ENCODE measurements at places on chromosomes 4 and X.

- no peak for DNase-seq
Measured at GRCh38 chrX:73206366-73206765, 8.3 kb downstream of the NAP1L2 start.

DNA sequence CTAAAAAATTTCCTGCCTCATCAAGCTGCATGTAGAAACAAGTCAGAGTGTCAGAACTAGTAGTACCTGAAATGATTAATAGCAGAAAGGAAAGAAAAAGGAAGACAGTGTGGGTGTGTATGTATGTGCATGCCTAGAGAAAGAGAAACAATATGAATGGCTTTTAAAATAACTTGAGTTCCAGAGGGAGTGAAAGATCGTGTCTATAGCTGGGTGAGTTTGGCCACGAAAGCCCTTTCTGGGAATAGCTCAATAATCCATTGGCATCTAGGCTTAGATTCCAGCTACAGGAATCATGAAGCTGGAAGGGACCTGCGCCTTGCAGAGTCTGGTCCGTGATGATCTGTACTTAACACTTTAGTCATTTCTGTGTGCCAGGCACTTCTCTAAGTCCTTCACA lies 195.6 kb downstream of the RAPGEF2 start:
- DNase-seq, result no peak

- DNase-seq, result no peak
Measured at GRCh38 chr4:10243856-10244255, 127.3 kb upstream of the WDR1 start.

GRCh38 chr4:104625706-104626105 lies 131.0 kb upstream of the CXXC4 start:
- DNase-seq, result no peak

DNA sequence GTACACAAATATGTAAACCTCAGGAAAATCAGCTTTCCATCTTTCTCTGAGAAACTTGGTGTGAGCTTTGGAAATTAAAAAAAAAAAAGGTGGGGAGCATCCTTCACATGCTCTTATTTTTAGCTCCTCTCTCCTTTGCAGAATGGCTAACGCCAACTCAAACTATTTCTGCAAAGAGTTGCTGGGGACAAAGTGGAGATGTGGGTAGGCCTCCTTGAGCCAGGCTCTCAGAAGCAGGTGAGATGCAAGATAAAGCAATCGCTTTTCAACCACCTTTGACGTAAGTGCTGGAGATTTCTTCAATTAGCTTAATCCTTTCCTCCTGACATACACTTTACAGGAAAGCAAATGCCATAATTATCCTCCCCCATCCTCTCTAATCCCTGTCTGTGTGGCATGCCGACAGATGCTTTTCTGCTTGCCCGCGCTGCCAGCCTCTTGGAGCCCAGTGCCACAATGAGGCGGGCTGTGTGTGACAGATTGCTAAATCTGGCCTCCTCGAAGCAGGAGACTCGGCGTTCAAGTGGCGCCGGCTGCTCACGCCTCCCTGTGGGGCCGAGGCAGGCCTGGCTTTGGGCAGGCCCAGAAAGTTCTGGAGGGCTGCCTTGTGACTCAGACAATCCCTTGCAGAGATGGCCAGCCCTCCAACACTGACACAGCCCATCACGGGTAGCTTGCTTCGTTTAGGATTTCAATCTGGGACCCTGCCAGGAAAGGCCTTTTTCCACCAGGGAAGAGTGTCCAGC lies 64.9 kb upstream of the SOD3 start:
- DNase-seq, result no peak

- no peak for DNase-seq
Measured at GRCh38 chr4:48543796-48544195, 53.7 kb downstream of the ZAR1 start.

- DNase-seq, result no peak
Measured at GRCh38 chrX:134180601-134181274, 56.2 kb upstream of the CCDC160 start.

GRCh38 chr4:52868133-52868532 lies 6.0 kb downstream of the RASL11B start:
- no peak for DNase-seq

GRCh38 chr4:183426507-183426906 lies 17.9 kb upstream of the CDKN2AIP start:
- no peak for DNase-seq

DNA sequence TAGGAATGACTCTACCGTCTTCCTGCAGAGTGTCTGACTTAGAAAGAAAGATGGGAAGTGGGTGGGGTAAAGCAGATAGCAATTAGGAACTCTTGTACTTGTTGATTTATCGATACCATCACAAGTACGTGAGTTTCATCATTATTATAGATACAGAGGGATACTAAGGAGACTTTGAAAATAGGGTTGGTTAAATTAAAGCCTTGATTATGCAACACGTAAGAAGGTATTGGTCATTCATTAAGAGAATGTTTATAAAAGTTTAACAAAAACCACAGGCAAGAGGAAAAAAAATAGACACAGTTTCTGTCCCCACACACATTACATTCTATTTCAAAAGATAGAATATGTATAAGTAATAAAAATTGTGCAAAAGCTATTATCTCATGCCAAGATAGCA lies 65.9 kb upstream of the UGT2B7 start:
- DNase-seq, result no peak

DNA sequence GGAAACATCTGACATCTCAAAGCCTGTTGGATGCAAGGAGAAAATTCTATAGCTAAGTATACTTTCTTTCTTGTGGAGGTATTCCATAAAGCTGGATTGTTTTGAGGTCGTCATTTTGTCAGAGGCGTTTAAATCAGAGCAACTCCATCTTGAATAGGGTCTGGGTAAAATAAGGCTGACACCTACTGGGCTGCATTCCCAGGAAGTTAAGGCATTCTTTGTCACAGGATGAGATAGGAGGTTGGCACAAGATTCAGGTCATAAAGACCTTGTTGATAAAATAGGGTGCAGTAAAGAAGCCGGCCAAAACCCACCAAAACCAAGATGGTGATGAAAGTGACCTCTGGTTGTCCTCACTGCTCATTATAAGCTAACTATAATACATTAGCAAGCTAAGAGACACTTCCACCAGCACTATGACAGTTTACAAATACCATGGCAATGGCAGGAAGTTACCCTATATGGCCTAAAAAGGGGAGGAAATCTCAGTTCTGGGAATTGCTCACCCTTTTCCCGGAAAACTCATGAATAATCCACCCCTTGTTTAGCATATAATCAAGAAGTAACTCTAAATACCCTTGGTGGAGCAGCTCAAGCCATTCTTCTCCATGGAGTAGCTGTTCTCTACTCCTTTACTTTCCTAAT lies 11.9 kb downstream of the HSD17B13 start:
- DNase-seq, result no peak

GRCh38 chrX:97401154-97401553 lies 517.4 kb downstream of the RPA4 start:
- DNase-seq, result no peak

- DNase-seq, result no peak
Measured at GRCh38 chrX:22320236-22320873, 47.6 kb downstream of the CBLL2 start.

GRCh38 chr4:18069810-18070209 lies 48.3 kb upstream of the LCORL start:
- no peak for DNase-seq

DNA sequence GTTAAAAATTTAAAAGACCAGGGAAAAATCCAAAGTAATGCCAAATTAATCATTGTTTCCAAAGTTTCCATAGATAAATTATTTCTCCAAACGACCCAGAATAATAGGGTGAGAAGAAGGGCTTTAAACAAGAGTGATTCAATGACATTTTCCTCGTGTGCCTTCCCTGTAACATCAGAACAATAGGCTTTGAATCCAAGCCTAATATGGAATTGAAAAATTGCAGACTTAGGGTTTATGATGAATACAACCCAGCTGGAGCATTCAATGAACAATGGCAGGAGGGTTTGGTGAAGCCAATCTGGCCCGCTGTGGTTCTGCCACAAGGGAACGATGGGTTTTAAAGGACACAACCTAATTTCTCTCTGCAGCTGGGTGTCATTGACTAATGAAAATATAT lies 94.2 kb downstream of the CBLL2 start:
- DNase-seq, result no peak

GRCh38 chr4:106160560-106160959 lies 155.4 kb downstream of the TBCK start:
- no peak for DNase-seq

DNA sequence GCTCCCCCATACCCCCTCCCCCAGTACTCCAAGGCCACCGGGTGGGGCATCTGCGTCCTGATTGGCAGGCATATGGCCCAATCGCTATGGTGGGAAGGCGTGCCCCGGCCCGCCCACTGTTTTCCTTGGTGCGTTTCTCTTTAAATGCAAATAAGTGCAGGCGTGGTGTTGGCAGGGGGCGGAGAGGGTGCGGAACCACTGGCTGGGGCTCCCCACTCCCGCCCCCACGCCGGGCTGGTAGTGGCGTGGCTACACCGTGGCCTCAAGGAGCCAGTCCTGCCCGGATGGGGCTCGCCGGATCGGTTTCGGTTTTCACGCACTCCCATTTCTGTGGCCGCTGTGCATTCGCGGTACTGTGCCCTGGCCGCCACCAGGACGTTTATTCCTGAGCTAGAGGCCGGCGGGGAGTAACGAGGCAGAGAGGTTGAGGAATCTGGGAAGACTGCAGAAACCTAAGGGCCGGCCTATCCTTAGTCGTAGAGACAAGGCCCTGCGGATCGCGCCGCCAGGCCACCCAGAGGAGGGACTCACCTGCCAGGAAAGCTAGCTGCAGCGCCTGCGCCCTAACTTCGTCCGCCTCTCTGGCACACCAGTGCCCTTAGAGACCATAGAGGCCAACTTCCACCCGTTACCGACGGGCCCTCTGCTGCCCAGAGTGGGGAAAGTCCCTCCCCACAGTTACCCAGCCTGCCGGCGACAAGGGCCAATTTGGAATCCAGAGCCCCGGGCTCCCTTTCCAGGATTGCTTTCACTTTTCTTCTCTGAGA lies 410 bp upstream of the AMER1 start:
- DNase-seq, result peak; percentile 75

DNA sequence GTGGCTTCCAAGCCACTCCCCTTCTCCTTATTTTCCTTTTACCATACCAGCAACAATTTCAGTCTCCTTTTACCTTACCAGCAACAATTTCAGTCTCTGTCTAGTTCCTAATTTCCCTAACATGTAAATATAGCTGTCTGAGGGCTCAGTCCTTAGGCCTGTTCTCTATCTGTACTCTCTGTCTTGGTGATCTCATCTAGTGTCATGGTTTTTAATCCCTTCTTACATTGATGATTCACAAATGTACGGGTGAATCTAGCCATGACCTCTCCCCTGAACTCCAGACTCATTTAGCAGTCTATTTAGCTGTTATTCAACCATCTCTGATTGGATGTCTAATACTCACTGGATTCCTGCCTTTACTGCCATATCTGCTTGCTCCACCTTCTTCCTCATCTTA lies 7.2 kb downstream of the IL15 start:
- DNase-seq, result no peak

DNA sequence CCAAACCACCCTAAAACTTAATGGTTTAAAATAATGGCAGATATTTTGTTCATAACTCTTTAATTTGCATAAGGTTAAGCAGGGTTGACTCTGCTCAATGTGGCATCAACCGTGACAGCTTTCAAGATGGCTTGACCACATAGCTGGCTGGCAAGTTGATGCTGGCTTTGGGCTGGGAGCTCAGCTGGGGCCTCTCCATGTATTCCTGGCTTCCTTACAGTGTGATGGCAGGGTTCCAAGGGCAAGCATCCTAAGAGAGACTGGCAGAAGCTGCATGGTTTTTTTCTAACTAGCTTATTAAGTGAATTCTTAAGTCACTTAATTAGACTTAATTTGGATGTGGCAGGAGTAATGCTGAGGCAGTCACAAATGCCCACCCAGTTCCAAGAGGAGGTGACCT lies 4.5 kb downstream of the RP2 start:
- DNase-seq, result no peak

DNA sequence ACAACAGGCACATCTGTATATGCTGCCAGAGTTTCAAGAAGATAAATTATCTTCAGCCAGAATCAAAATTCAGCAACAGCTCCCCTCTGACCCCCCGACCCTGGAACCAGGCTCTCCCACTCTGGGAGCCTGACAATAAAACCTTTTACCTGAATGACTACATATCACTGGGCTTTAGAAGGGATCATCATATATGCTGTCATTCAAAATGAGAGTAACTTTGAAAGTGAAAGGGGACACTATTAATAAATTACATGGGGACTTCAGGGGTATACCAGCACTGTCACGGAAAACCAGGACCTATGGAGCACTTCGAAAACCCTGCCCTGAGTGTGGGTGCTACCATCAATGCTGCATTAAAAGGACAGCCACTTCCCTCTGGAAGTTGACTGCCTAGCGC lies 26.2 kb downstream of the TSPAN5 start:
- DNase-seq, result no peak

DNA sequence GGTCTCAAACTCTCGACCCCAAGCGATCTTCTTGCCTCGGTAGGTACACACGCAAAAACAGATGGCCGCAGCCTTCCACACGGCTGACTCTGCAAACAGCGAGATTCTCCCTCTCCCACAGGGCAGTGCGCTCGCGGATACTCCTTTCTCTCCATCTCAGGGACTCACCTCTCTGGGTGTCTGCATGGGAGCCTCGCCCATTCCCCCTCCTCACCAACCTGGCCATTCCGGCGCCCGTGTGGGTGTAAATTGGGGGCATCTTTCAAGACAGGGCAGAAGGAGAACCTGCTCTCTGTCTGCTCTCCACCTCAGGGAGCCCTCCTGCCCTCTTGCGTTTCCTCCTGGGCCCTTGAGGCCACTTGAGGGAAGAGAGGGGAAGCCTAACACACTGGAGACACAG lies 4.4 kb downstream of the CTAG2 start:
- no peak for DNase-seq

- no peak for DNase-seq
Measured at GRCh38 chr4:48051078-48051477, 34.5 kb downstream of the NIPAL1 start.

DNA sequence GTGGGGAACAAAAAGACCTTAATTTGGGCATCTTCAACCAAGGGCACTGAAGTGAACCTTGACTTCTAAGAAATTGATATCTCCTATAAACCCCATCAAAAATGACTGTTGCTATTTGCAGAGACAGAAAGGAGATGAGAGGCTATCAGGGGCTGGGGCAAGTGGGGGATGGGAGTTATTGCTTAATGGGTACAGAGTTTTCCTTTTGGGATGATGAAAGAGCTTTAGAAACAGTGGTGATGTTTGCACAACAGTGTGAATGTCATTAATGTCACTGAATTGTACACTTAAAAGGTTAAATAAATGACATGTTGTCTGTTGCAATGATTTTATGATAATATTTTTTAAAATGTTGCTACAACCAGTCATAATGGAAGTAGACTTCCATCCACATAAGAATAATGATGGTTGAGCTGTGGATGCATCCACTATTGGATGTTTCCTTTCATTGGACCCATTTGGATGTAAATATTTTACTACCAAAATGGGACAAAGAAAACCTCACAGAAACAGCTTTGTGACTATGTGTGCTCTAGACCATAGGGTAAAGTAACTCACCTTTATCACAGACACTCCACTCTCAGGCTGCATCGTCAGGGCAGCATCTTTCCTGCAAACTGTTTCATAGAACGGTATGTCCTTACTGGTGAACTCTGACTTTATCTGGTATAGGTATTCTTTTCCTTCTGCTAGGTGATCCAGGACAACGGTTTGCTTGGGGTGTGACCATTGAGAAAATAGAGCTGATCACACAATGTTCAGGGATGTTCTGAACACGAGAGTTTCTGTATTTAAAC lies 31.6 kb upstream of the FAM9A start:
- no peak for DNase-seq

- no peak for DNase-seq
Measured at GRCh38 chrX:12240491-12240890, 102.2 kb downstream of the FRMPD4 start.
